ENCODE measurements at places on chromosomes 5 and 9. TPM values are rescaled to one million over a fixed set of nuclear protein-coding genes. Genes with fewer than 3 reads are reported as not detected.

C5orf52 gene
- total RNA-seq: not detected

PCA3 gene
- not detected for total RNA-seq

PNPLA7 gene
- total RNA-seq: 0.59 TPM

MORN5 gene
- total RNA-seq: not detected

CTNND2 gene
- under 0.01 TPM for total RNA-seq

ITK gene
- not detected for total RNA-seq

TAF11L10 gene
- not detected for total RNA-seq

CTXN3 gene
- not detected for total RNA-seq

FAT2 gene
- 0.05 TPM for total RNA-seq

GOLGA1 gene
- total RNA-seq: 13.4 TPM

POLR3G gene
- total RNA-seq: 16.3 TPM

DDX4 gene
- total RNA-seq: not detected

ZNF883 gene
- total RNA-seq: 1.2 TPM

SLC4A9 gene
- not detected for total RNA-seq
